ENCODE measurements at places on chromosomes 6 and 20.

GRCh38 chr6:139337830-139338229 is 36.6 kb downstream of the CITED2 start:
- DNase-seq = no peak

GRCh38 chr20:20628314-20628713 is 84.1 kb downstream of the RALGAPA2 start:
- no peak for DNase-seq

- DNase-seq = no peak
Measured at GRCh38 chr20:18712882-18713281, 100.7 kb upstream of the SCP2D1 start.

GRCh38 chr20:48169650-48170225 is 384.5 kb upstream of the SULF2 start:
- DNase-seq = no peak

DNA sequence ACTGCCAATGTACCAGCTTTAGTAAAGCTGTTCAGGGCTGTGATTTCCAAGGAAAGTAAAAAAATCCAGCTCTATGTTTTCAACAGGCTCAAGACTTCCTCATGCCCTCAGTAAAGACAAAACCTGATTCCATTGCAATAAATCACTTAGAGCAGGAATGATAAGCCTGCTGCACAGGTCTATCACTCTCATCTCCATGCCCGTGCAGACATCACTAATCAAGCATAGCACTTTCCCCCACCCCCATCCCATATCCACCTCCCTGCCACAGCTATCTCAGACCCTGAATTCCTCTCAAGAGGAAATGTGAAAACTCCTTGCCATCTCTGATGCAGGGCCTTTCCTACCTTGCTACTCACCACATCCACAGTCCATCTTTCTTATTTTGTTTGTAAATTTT is 554.9 kb downstream of the MAFB start:
- DNase-seq = no peak

DNA sequence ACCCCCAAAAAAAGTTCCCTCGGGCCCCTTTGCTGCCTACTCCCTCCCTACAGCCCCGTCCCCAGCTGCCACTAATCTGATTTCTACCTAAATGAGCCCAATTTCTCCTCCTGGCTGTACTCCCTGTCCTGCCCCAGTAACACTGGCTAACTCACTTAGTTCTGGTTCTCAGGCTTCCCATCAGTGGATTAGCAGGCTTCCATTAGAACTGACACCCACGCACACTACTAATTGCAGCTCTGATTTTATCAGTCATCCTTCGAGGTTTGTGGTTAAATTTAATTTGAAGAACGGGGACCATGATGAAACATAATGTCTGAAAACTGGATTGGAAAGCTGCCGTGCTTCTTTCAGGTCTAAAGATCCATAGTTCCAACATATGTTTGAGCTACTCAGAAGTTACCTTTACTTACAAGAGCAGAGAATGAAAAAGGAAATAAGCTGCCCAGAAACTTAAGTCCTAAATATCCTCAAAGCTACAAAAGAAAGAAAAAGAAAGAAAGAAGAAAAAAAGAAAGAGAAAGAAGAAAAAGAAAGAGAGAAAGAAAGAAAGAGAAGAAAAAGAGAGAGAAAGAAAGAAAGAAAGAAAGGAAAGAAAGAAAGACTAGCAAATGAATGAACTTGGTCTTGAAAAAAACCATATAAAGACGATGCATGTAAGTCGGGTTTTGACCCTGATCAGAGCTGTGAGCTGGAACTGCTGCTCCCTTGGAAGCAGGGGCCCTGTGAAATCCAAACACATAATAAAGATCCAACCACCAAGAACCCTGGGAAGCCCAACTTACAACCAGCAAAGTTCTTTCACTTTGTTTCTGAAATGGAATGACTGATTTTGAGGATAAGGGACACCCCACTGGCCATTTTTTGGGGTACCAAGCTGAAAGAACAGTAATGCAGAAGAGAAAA is 51.7 kb downstream of the CNKSR3 start:
- DNase-seq = no peak

- DNase-seq = no peak
Measured at GRCh38 chr20:50645253-50646068, 45.9 kb downstream of the RIPOR3 start.

GRCh38 chr6:3194535-3195419 is 32.7 kb downstream of the TUBB2B start:
- no peak for DNase-seq

- no peak for DNase-seq
Measured at GRCh38 chr6:16061818-16062217, 67.1 kb upstream of the MYLIP start.

GRCh38 chr6:139944976-139945375 is 570.5 kb upstream of the CITED2 start:
- DNase-seq = no peak

DNA sequence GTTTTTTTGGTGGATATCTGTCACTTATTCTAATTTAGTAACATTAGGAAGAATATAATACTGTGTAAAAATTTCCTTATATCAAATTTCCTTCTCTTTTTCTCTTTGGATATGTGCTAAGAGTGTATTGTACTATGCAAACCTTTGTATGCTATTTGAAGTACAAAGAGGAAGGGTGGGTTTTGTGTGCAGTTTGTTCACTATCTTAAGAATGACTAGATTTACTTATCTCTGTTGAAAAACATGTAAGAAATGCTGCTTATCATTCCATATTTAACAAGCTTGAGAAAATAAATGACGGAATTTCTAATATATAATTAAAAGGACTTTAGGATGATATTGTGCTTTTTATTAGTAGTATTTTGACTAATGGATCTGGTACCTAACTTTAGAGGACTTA is 13.1 kb downstream of the CD2AP start:
- DNase-seq = no peak

GRCh38 chr6:141097471-141097870 is 1035.3 kb upstream of the GJE1 start:
- no peak for DNase-seq

DNA sequence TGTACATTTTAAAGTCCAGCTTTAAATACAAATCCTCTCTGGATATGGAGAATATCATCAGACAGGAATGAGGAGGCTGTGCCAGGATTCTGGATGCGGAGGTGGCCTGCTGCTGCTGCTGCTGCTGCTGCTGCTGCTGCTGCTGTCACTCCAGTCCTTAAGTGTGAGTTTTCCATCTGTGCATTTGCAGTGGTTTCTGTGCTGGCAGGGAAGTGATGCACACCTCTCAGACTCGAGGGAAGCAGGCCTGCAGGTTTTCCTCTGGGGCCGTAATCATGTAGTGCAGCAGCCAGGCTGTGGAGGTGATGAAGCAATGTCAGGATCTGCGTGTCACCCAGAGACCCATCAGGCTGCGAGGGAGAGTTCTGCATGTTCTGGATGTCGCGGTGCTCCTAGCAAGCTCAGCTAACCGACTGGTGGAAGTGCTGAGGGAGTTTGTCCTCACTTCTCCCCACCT is 32.0 kb downstream of the CFAP61 start:
- no peak for DNase-seq

GRCh38 chr6:33170176-33171015 is 21.9 kb downstream of the COL11A2 start:
- no peak for DNase-seq

DNA sequence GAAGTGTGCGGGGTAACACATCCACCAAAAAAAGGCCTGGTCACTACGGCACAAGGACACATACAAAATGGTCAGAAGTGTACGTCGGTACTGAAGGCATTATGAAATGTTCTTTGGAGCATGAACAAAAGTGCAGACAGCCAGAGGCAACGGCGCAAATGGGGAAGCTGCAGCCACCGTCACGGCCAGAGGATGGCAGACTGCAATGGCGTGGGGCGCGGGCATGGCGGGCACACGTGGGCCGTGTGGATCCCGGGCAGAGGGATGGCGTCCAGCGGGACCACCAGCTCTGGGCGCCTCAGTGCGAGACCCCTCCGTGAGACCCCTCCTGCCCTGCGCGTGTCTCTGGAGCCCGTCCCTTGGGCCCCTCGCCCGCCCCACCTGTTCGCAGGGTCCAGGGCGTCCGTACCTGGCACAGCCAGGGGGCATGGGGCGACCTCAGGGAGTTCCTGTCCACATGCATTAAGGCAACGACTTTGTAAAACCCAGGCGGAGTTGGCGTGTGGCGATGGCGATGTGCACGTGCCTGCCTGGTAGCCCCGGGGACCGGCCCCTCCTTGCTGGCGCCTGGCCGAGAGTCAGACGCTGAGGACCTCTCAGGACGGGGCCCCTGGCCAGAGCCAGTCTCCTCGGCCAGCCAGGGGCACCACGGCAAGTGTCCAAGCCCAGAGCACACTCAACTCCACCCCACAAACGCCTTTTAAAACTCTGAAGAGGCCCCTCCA is 39.5 kb upstream of the CHRNA4 start:
- no peak for DNase-seq

DNA sequence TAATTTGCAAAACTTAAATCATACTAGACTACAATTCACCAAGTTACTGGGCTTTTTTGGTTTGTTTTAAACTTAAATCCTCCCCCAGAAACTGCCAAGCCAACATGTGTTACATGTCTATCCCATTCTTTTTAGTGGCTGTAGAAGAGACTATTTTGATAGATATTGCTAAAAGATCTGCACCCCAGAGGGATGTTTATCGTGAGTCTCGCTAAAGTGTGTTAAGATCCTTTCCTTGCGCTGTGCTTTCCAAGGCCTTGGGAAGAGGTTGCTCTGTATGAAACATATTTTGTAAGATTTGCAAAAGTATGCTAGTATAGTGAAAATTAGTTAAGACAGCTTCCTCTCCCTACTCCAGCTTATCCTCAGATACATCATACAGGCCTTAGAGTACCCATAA is 63.0 kb downstream of the GPX5 start:
- DNase-seq = no peak

DNA sequence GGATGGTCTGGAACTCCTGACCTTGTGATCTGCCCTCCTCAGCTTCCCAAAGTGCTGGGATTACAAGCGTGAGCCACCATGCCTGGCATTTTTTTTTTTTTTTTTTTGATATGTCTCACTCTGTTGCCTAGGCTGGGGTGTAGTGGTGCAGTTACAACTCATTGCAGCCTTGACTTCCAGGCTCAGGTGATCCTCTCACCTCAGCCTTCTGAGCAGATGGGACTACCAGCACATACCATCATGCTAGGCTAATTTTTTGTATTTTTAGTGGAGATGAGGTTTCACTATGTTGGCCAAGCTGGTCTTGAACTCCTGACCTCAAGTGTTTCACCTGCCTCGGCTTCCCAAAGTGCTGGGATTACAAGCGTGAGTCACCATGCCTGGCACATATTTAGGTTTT is 34.3 kb downstream of the PHF20 start:
- DNase-seq = no peak

DNA sequence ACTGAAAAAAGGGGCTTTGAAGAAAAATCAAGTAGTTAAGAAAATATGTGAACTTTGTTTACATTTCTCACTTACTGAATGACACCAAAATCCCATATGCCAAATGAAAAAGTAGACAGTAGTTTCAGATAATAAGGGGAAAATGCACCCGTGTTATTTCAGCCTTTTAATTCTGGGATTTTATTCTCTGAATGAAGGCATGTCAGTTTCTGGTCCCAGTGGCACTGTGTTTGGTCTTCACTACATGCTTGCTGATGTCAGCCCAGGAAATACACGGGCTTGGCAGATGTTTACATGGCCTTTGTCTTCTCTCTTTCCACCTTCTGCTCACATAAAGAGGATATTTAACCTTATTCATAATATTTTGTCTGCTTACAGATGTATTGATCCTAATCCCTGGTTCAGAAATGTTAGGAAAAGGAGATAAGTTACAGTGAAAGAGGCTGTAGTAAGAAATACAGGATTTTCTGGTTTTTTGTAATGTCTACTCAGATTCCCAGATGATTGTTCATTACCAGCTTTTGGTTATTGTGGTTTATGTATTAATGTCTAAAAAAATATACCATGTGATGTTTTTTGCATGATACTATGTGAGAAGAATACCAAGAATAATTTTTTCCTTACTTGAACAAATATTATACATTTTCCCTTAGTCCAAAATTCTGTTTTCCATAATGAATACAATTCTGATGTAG is 27.7 kb downstream of the DSE start:
- DNase-seq = no peak

DNA sequence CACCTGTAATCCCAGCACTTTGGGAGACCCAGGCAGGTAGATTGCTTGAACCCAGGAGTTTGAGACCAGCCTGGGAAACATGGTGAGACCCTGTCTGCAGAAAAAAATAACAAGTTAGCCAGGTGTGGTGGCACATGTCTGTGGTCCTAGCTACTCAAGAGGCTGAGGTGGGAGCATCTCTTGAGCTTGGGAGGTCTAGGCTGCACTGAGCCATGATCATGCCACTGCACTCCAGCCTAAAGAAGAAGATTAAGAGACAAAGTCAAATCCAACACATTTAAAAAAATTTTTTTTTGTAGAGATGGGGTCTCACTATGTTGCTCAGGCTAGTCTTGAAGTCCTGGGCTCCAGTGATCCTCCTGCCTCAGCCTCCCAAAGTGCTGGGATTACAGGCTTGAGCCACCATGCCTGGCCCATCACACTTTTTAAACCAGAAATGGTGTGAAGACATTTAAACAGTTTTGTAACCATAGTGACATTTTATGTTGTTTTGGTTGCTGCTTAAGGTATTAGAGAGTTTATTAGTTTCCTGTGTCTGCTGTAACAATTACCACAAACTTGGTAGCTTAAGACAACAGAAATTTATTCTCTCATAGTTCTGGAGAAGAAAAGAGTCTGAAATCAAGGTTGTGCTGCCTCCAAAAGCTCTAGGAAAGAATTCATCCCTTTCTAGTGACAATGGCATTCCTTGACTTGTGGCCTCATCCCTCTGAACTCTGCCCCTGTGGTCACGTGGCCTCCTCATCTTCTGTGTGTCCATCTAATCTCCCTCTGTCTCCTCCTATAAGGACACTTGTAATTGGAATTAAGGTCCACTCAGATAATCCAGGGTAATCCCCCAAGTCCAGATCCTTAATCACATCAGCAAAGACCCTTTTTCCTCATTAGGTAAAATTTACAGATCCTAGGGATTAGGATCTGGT is 104.6 kb upstream of the TNFAIP3 start:
- DNase-seq = no peak

DNA sequence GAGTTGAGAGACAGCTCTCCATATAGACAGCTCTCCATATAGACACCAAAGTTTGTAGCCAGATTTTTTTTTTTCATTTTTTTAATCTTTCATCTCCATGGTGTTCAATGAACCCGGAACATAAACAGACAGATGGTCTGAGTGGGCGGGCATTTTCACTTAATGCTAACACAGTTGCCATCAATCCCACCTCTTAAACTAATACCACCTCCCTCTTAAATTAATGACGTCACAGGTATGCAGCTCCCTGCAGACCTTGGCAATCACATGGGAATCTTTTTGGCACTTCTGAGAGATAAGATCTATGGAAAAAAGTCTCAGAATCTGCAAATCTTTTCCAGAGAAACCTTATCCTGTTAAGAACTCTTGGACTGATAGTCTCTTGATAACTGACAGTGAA is 43.2 kb downstream of the PFDN4 start:
- DNase-seq = no peak

Measured in activated CD4-positive, CD25-positive, alpha-beta regulatory T cell (primary cell).